Esophagus squamous epithelium (tissue), 5 donors: ENCODE measurements at places on chromosomes 7 and 10.

DNA sequence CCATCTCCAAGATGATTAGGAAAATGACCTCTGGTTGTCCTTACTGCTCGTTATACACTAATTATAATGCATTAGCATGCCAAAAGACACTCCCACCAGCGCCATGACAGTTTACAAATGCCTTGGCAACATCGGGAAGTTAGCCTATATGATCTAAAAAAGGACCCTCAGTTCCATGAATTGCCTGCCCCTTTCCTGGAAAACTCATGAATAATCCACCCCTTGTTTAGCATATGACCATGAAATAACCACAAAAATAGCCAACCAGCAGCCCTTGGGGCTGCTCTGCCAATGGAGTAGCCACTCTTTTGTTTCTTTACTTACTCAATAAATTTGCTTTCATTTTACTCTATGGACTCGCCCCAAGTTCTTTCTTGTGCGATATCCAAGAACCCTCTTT is 41.6 kb upstream of the KCNMA1 start:
- DNase-seq = no peak

- no peak for DNase-seq
Observed at GRCh38 chr7:26580711-26581110, 283.7 kb downstream of the SKAP2 start.

GRCh38 chr10:120641695-120642094 is 184.7 kb downstream of the PLPP4 start:
- no peak for DNase-seq

DNA sequence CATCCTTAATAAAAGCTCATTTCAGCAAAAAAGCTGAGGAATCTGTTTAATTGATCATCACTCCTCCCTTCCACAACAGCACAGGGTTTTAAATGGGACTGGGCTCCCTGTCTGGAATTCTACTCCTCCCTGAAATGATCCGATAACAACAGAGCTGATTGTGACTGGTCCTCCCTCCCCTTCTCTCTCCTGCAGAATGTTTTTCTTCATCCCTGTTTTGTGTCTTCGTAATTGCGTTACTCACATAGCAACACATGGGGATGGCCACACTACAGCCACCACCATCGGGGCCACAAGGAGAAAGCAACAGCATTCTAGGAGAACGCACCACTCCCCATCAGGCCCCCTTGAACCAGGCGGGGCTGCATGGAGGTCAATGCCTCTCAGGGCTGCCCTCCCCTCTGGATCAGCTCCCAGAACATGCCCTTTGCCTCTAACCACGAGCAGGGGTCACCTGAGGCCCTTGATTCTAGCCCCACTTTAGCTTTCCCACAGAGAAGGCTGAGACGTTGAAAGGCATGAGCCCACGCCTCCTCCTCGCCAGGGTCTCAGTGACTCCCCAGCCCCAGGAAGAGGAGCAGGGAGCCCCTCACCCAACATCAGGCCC is 152.6 kb downstream of the PLXNA4 start:
- DNase-seq = no peak

DNA sequence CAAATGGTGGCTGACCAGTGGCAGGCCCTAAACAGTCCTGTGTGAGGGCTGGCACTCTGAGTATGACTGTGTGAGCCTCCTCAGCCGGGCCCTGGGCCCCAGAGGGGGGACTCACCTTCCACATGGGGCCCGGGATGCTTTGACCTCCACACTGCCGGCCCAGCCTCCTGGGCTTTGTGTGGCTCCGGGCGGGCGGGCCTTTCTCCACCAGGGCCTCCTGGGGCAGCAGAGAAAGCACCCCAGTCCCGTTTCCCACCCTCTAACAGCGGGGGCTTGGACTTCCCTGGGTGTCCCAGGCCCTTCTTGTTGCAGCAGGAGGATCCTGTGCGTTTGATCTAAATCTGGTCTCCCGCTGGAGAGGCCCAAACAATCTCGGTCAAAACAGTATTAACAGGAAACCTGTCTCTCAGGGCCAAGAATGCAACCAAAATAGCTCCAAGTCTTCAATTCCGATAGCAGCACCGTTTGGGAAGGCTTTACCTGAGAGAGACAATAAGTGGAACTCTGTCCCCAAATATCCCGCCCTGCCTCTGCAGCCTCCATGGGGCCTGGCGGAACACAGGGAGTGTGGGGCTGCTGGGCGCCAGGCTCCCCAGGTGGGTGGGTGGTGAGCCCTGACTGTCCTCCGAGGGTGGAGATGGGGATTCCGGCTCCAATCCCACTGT is 104.8 kb upstream of the ZNF32 start:
- DNase-seq = no peak

DNA sequence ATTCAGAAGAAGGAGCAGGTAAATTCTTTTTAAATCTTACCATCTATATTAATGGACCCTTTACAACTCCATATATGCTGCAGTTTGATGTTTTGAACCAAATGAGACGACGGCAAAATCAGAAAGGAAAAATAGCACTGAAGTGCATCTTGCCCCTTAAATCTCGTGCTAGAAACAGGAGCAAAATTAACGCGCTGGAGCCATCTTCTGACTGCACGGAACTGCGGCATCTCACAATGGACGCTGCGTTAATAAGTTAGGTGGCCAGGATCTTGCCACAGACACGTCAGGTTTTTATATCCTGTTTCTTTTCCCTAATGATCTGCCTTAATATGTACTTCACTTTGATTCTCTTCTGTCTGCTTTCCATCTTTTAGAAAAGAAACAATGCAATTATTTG is 354.5 kb downstream of the TFEC start:
- no peak for DNase-seq

DNA sequence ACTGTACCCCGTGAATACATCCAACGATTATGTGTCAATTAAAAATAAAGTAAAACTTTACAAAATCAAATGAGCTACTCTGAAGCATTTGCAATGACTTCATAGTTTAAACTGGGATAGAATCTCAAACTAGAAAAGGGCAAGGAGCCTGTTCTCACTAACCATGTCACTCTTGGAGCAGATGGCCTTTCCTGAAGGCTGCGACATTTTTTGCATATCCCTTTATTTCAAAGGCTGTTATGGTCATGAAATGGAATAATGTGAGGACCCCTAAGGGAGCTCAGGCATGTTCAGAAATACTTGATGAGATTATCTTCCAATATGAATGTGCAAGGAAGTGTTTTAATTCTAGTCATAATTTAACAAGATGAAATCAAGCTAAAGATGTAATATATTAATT is 679.4 kb downstream of the NRG3 start:
- no peak for DNase-seq

- DNase-seq = no peak
Observed at GRCh38 chr7:113756250-113756649, 162.6 kb downstream of the PPP1R3A start.

DNA sequence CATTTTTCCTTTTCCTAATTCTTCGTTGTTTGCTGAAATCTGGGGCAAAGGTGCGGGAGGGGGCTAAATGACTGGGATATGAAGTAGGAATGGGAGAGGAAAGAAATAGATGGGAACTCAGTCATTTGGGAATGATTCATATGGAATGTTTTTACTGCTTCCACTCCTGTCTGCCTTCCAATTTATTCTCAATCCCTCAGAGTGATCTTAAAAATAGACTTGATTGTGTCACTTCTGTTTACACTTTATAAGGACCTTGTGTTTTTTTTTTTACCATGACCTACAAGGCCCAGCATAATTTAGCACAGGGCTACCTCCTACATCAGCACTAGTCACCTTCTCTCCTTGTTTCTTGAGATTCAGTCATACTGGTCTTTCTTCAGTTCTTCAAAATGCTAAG is 97.9 kb downstream of the PTEN start:
- DNase-seq = no peak

DNA sequence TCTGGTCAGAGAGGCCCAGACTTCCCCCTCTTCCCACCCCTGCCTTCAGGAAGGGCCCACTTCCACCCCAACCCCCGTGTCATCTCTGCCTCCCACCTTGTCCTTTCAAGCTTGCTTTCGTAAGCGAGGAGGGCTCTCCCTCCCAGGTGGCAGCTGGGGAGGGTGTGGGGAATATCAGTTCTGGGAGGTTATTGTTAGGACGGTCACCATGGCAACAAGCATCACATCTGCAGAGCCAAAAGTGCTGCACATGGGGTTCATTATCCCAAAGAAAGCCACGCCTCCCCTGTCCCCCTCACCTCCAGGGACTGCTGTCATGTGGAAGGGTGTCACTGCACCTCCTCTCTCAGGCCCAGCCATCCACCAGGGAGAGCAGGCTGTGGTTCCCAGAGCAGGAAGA is 2.6 kb upstream of the CAMK2B start:
- no peak for DNase-seq
